ENCODE measurements at places on chromosomes 2 and 18. TPM values are rescaled to one million over a fixed set of nuclear protein-coding genes. Genes with fewer than 3 reads are reported as not detected.

The SCN9A gene
- 8.3 TPM for total RNA-seq

DNA sequence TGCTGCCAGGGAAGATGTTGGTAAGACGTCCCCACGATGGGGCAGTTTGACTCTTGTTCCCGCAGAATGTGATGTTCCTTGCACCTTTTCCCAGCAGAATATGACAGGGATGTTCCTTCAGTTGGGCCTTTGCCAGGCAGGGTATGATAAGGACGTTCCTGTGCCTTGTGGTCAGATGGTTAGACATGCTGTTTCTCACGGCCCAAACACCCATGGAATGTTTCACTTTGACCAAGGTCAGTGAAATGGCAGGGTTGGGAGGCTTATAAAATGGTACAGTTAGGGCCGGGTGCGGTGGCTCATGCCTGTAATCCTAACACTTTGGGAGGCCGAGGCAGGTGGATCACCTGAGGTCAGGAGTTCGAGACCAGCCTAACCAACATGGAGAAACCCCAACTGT is 40.3 kb upstream of the YPEL5 start:
- no peak overlapping the region for H3K4me3 ChIP-seq
- no peak overlapping the region for H3K27ac ChIP-seq
- no peaks in the 10 kb centered on the region for H3K36me3 ChIP-seq
- DNase-seq, result peak; percentile 47

DNA sequence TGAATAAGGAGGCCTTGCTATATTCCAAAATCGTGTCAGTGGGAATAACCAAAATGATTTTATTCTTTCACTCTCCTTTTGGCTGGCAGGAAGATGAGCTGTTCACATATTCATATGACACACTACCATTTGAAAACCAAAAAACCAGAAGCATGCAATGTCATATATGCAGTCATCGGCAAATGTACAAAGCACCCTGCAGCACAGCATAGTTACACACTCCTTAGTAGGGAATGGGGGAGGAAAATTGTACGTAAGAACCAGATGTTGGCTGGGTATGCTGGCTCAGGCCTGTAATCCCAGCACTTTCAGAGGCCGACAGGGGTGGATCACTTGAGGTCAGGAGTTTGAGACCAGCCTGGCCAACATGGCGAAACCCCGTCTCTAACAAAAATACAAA is 176.6 kb downstream of the GFPT1 start:
- H3K4me1 ChIP-seq, result peaks cover 31% of the 10 kb centered on the region
- no peak overlapping the region for H3K4me3 ChIP-seq
- peak; percentile 61 for DNase-seq
- no peaks in the 10 kb centered on the region for H3K27me3 ChIP-seq
- H3K27ac ChIP-seq, result no peak overlapping the region
- no peaks in the 10 kb centered on the region for H3K36me3 ChIP-seq

DNA sequence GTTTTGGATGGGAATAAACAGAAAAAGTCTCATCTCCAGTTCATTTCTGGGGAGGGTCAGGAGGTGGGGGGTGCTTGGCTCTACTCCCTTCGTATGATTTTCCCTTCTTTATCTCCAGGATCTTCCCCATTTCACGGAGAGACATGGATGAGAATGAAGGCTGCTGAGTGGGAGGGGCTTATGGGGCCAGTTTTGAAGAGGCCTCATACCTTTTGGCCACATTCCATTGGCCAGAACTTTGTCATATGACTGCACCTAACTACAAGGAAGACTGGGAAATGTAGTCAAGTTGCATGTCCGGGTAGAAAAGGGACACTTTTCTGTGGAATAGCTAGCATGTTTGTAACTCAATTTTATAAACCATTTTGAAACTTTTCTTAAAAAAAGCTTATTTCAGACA is 117.6 kb downstream of the NEDD4L start:
- H3K4me3 ChIP-seq, result no peak overlapping the region
- DNase-seq, result no peak
- H3K27ac ChIP-seq, result no peak overlapping the region
- no peaks in the 10 kb centered on the region for H3K4me1 ChIP-seq
- peaks cover 15% of the 10 kb centered on the region for H3K27me3 ChIP-seq

The VWC2L gene
- total RNA-seq, result not detected

DNA sequence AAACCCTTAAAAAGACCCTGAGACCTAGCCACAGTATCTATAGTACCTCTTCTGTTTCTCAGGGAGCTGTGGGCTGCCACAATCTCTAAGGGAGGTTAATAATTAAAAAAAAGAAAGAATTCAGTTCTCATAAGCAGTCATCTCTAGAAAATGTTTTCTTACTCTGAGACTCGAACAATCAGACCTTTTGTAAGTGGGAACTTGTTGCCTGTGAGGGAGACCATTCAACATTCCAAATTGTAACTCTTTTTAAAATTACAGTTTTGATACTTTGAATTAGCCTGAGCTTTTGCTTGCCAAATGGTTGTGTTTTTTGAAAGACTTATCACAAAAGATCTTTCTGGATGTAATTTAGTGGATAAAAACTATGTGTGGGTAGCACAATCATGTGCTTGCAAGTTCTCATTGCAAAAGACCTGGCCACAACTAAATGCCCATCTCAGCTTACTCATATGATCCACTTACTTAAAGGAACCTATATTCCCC is 33.3 kb downstream of the IL1R2 start:
- peak overlapping the region; percentile 98 for H3K27ac ChIP-seq
- H3K36me3 ChIP-seq, result no peaks in the 10 kb centered on the region
- H3K27me3 ChIP-seq, result no peaks in the 10 kb centered on the region

GRCh38 chr2:194090251-194090905 is 1566.6 kb upstream of the SLC39A10 start:
- no peaks in the 10 kb centered on the region for H3K36me3 ChIP-seq
- no peak overlapping the region for H3K27ac ChIP-seq
- no peak overlapping the region for H3K4me3 ChIP-seq
- no peak for DNase-seq

The STARD6 gene
- total RNA-seq, result not detected

GRCh38 chr2:33488715-33489540 is 12.5 kb downstream of the RASGRP3 start:
- H3K4me1 ChIP-seq, result peaks cover 10% of the 10 kb centered on the region
- H3K27me3 ChIP-seq, result no peaks in the 10 kb centered on the region
- no peaks in the 10 kb centered on the region for H3K36me3 ChIP-seq
- no peak overlapping the region for H3K27ac ChIP-seq
- H3K4me3 ChIP-seq, result no peak overlapping the region

DNA sequence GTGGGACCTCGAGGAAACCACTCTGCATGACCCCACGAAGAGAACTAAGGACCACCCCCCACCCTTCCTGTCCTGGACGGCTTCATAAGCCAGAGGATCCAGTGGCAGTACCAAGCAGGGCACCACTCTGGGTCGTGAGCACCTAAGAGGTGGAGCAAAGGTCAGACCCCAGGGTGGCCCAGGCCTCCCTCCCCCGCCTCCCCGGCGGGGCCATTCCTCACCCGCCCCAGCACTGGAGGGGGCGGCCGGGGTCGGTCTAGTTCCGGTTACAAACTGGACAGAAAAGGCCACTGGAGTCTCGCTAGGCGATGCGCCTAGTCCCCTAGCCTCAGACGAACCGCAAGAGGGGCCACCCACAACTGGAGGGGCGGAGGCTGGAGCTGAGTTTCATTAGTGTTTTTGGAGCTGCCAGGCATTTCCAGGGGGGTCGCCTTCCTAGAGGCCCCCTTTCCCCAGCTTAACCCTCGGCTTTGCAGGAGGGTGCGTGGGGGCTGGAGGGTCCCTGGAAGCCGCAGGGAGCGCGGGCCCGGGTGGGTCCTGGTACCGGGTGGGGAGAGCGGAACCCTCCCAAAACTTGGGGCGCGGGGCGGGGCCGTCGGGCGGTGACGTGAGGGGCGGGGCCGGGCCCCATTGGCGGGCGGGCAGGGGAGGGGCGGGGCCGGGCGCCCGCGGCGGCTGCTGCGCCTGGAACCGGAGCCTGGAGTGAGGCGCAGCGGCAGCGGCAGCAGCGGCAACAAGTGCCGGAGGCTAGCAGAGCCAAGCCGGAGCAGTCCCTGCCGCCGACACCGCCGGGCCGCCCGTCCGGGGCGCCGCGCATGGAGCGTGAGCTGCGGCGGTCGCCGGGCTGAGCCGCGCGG is at the start of gene B3GNT2:
Gene B3GNT2 (plus strand): TSS at position 695 of the 857 bp plus-strand sequence. CDS start 26,106 bp downstream, outside the sequence.
- no peaks in the 10 kb centered on the region for H3K36me3 ChIP-seq
- peaks cover 18% of the 10 kb centered on the region for H3K4me1 ChIP-seq
- H3K27me3 ChIP-seq, result no peaks in the 10 kb centered on the region
- DNase-seq, result peak; percentile 90

DNA sequence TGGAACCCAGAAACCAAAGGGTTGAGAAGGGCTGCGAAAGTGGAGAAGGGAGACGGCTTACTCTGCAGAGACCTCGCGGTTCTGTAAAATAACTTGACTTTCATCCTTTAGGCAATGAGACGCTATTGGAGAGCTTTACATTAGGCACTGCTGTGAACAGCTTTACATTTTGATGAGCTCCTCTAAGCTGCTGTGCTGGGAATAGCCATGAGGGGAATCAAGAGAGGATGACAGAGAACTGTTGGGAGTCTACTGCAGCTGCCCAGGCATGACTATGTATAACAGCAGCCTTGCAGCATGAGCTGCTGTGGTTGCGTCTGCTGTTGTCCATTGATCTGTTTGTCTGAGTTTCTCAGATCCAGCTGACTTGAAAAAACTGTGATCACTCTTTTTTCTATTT is 310.8 kb upstream of the MAP2 start:
- no peak overlapping the region for H3K27ac ChIP-seq
- H3K27me3 ChIP-seq, result no peaks in the 10 kb centered on the region
- no peaks in the 10 kb centered on the region for H3K36me3 ChIP-seq
- H3K4me3 ChIP-seq, result no peak overlapping the region

The SMAD2 gene
- 77.7 TPM for total RNA-seq

The TXNDC2 gene
- not detected for total RNA-seq

The SKOR2 gene
- not detected for total RNA-seq

DNA sequence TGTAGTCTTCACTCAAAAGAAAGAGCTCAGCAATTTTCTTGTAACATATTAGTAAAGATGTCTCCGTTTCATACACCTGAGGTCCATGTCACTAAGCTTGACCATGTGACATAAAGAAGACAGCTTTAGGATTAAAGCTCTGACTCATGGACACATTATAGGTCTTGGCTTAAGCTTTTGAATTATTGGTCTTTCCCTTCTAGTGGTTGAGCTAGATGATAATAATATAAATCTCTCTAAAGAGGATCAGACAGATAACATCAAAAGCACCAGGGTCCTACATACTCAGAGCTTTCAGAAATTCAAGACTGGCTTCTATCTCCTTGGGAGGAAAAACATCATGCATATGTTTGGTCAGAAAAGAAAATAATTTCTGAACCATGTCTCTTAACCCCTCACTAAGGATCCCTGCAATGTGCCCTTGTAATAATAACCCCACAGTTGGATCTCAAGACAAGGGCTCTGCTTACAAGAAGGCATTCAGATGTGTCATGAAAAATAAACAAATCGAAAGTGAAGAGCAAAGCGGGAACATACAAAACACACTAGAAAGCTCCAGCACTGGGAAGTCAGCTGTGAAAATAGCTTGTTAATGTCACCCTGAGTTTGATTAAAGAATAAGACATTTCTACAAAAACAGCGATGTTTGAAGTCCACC is 174.5 kb downstream of the PID1 start:
- no peak for DNase-seq
- H3K4me3 ChIP-seq, result no peak overlapping the region
- no peak overlapping the region for H3K27ac ChIP-seq
- H3K36me3 ChIP-seq, result no peaks in the 10 kb centered on the region
- H3K4me1 ChIP-seq, result no peaks in the 10 kb centered on the region

The CDK5R2 gene
- total RNA-seq, result not detected

DNA sequence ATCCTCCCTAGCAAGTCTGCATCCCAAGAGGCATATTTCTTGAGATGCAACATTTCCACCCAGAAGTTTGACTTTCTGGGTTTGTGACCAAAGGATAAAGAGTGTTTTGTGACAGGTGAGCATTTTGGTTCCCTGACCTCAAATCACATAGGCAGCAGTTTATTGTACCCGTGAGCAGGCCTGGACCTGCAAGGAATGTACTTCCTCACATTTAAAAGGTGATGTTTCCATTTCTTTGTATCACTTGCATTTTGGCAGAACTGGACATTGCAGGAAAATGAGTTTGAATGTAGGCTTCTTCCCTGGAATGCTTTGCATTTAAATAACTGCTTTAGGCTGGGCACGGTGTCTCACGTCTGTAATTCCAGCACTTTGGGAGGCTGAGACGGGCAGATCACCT is 160.7 kb downstream of the ALPK2 start:
- no peaks in the 10 kb centered on the region for H3K27me3 ChIP-seq
- H3K36me3 ChIP-seq, result no peaks in the 10 kb centered on the region
- no peak for DNase-seq
- H3K27ac ChIP-seq, result no peak overlapping the region

DNA sequence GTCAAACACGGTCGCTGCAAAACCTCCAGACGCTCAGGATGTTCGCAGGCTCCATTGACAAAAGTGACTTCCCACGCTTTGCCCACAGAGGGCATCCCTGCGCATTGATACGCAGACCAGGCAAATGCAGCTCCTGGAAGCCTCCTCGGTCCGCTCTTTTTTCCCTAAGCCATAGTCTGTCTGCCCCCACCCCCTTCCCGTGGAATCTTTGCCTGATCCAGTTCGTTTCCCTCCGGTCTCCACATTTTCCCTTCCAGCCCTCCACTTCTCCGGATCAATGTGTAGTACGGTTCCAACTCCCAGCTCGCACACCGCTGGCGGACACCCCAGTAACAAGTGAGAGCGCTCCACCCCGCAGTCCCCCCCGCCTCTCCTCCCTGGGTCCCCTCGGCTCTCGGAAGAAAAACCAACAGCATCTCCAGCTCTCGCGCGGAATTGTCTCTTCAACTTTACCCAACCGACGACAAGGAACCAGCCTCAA is at the start of gene DCC:
Gene DCC (plus strand): TSS at position 307 of the 481 bp plus-strand sequence. CDS start 591 bp downstream, outside the sequence.
- H3K4me1 ChIP-seq, result no peaks in the 10 kb centered on the region
- H3K27me3 ChIP-seq, result peaks cover 44% of the 10 kb centered on the region
- DNase-seq, result peak; percentile 58
- H3K36me3 ChIP-seq, result no peaks in the 10 kb centered on the region

DNA sequence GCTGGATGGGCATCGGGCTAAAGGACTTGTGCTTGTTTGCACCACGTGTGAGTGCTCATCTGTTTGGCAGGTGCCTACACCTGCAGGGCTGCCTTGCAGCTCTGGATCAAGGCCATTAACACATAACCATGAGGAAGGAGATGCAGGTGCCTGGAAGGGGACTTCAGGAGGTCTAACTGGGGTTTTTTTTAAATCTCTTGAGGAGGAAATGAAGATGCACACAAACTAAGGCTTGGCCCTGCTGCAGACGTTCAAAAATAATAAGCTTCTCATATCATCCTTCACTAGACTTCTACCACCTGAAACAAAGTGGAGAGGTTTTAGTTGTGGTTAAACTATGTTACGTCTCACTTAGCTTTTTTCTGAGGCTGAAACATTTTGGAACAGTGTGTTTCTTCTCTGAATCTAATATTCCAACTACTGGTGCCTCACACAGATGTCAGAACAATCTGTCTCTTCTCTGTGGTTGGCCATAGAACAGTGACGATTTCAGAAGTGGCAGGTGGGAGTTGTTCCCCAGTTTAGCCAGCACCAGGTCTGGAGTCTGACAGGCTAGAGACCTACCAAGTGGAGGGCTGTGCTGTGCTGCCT is 36.5 kb downstream of the BCL2L11 start:
- no peak for DNase-seq
- H3K27me3 ChIP-seq, result no peaks in the 10 kb centered on the region
- peaks cover 25% of the 10 kb centered on the region for H3K4me1 ChIP-seq

All from GM23248 (cell line).